Upper lobe of right lung (tissue), 1 donor: ENCODE measurements at places on chromosomes 4 and X. TPM values are rescaled to one million over a fixed set of nuclear protein-coding genes. Genes with fewer than 3 reads are reported as not detected.
A peak's percentile ranks its signal among the peaks of the same experiment; 100 is the strongest.

The SYP gene
- total RNA-seq, result 3.5 TPM

The UGT2B15 gene
- total RNA-seq, result not detected

GRCh38 chr4:40409835-40410234, 74.7 kb downstream of the CHRNA9 start:
- DNase-seq, result no peak
- H3K4me3 ChIP-seq, result no peak overlapping the region
- H3K27me3 ChIP-seq, result no peaks in the 10 kb centered on the region
- H3K27ac ChIP-seq, result no peak overlapping the region

GRCh38 chrX:46860557-46860956, 23.7 kb downstream of the RP2 start:
- no peaks in the 10 kb centered on the region for H3K27me3 ChIP-seq
- H3K4me1 ChIP-seq, result no peaks in the 10 kb centered on the region
- H3K36me3 ChIP-seq, result no peaks in the 10 kb centered on the region
- DNase-seq, result no peak

DNA sequence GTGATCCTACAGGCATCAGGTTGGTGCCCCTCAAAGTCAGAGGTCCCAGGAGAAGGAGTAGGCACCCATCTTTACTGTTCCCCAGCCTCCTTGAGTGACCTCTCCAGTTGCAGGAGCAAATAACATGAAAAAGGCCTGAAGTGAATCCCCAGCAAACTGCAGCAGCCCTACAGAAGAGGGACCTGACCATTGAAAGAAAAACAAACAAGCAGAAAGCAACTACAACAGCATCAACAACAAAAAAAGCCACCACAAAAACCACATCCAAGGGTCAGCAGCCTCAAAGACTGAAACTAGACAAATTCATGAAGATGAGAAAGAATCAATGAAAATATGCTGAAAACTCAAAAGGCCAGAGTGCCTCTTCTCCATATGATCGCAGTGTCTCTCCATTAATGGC, 128.7 kb downstream of the ANKRD50 start:
- H3K27me3 ChIP-seq, result no peaks in the 10 kb centered on the region
- H3K27ac ChIP-seq, result no peak overlapping the region
- no peaks in the 10 kb centered on the region for H3K4me1 ChIP-seq

- no peaks in the 10 kb centered on the region for H3K4me1 ChIP-seq
- H3K27me3 ChIP-seq, result no peaks in the 10 kb centered on the region
These were observed 1057.8 kb downstream of the DMD start for GRCh38 chrX:32153585-32153984.

- DNase-seq, result no peak
- no peak overlapping the region for H3K4me3 ChIP-seq
These were observed 432.8 kb downstream of the ANKRD50 start for GRCh38 chr4:124279741-124280140.

DNA sequence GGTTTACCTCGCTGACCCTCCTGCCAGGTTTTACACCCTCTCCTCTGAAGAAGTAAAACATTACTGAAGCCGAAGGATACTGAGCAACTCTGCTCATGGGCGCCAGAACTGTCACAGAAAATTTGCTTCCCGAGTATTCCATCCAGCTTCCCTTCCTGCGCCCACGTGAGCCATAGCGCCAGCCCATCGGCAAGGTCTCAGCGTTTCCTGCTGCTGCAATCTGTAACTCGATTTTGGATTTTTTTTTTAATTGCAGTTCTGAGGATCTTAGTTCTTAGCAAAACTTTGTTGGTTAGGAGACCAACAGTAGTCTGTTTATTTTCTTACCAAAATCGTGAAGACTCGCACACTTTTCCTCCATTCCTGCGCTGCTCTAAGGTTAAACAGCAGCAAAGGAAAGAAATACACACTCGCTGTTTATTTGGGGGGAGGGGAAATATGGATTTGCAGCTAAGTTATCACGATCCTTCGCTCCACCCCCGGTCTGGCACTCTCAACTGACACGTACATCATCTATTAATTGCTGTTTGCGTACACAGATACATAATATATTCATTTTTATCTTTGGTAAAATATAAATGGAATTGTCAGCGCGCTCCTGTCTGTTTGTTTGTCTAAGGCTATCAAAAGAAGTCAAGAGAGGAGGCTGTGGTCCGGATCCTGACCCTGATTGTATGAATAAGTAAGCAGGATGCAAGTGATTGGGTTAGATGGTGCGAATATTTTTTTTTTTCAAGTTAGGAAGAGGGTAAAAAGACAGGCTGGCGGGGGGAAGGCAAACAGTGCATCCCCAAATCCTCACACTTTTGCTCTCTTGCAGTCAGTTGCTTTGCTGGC, at the start of gene TLL1:
TLL1 (plus strand) TSS at position 777 of the 837 bp plus-strand sequence. CDS start 668 bp downstream, outside the sequence.
- H3K4me1 ChIP-seq, result peaks cover 3% of the 10 kb centered on the region
- no peaks in the 10 kb centered on the region for H3K36me3 ChIP-seq
- H3K27me3 ChIP-seq, result peaks cover 37% of the 10 kb centered on the region
- H3K27ac ChIP-seq, result peak within 1 kb of the TSS; percentile 51
- DNase-seq, result no peak

DNA sequence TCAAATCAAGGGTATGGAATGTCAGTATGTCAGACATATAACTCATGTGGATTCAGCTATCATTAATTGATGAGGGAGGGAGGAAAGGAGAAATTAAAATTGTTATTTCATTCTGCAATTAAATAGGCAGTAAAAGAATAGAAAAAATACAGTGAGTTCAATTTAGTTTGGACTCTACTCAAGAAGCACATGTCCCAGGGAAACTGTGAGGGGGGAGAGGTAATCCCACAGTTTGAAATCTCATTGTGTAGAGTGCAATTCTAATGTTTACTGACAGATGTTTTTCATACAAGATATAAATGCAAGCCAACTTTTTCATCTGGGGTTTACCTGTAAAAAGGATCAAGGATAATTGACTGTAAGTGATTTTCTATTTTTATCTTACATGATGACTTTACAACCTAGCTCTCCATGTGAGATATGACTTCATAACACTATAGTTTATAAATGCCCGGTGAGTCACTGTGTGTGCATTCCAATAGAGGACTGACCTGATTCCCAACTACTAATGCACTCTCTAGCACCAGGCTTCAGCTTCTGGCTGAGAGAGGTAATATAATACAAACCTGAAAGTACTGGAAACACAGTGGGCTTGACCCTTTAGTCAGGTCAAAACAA, 35.2 kb upstream of the SCD5 start:
- no peak for DNase-seq
- H3K4me1 ChIP-seq, result no peaks in the 10 kb centered on the region
- no peaks in the 10 kb centered on the region for H3K27me3 ChIP-seq
- H3K27ac ChIP-seq, result no peak overlapping the region

- no peaks in the 10 kb centered on the region for H3K27me3 ChIP-seq
- no peak overlapping the region for H3K27ac ChIP-seq
- H3K36me3 ChIP-seq, result no peaks in the 10 kb centered on the region
These were observed 34.9 kb upstream of the ASB12 start for GRCh38 chrX:64265265-64265664.

DNA sequence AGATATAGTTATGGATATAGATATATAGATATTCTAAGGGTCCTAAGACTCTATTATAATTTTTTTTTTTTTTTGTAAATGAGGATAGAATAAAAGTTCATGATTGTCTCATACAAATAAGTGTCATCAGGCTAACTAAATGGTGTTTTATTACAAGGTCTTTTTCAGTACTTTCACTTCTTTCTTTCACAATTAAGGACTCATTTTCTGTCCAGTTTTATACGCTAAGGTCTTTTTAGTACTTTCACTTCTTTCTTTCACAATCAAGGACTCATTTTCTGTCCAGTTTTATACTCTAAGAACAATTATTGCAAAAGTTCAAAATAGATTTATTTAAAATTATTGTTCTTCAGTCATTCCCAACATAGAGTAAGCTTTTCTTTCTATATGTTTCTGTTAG, 32.7 kb downstream of the RUFY3 start:
- peaks cover 1% of the 10 kb centered on the region for H3K4me1 ChIP-seq
- no peaks in the 10 kb centered on the region for H3K36me3 ChIP-seq
- H3K27me3 ChIP-seq, result no peaks in the 10 kb centered on the region
- no peak for DNase-seq
- no peak overlapping the region for H3K27ac ChIP-seq
- no peak overlapping the region for H3K4me3 ChIP-seq

DNA sequence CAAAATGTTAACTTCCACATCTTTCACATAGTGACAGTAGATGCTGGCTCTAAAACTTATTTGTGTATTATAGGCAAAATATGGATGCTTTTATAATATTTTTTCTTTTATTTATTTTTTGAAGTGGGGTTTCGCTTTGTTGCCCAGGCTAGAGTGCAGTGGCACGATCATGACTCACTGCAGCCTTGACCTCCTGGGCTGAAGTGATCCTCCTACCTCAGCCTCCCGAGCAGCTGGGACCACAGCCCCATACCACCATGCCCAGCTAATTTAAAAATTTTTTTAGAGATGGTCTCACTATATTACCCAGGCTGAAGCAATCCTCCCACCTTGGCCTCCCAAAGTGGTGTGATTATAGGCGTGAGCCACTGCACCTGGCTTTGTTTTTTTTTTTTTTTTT, 48.6 kb downstream of the ZFX start:
- H3K4me1 ChIP-seq, result no peaks in the 10 kb centered on the region
- no peaks in the 10 kb centered on the region for H3K27me3 ChIP-seq
- no peak overlapping the region for H3K27ac ChIP-seq
- DNase-seq, result no peak
- H3K36me3 ChIP-seq, result no peaks in the 10 kb centered on the region

GRCh38 chr4:138912704-138913340, 102.8 kb upstream of the NOCT start:
- DNase-seq, result no peak
- peaks cover 15% of the 10 kb centered on the region for H3K4me1 ChIP-seq
- H3K4me3 ChIP-seq, result no peak overlapping the region
- no peaks in the 10 kb centered on the region for H3K27me3 ChIP-seq
- peak overlapping the region; percentile 82 for H3K27ac ChIP-seq
- H3K36me3 ChIP-seq, result no peaks in the 10 kb centered on the region

DNA sequence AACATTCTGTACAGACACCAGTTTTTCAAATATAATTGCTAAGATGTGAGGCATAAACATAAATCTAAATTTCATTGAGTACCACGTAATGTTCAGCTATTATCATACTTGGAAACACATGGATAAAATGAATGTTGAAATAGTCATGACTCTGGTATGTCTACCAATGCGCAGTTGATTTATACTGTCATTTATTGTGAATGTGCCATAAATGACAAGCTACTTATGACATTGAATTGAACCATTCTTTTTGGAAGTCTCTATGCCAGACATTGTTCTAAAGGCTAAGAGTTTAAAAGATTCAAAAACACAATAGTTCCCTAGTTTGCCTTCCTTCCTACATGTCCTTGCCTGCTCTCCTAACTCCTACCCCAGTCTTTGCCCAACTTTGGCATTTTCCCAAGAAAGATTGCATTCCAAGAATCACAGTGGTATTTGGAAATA, 96.6 kb upstream of the DMD start:
- H3K27ac ChIP-seq, result no peak overlapping the region
- no peaks in the 10 kb centered on the region for H3K27me3 ChIP-seq
- no peak overlapping the region for H3K4me3 ChIP-seq

- no peaks in the 10 kb centered on the region for H3K4me1 ChIP-seq
- H3K4me3 ChIP-seq, result no peak overlapping the region
- no peaks in the 10 kb centered on the region for H3K27me3 ChIP-seq
- no peaks in the 10 kb centered on the region for H3K36me3 ChIP-seq
- H3K27ac ChIP-seq, result no peak overlapping the region
These were observed 91.7 kb upstream of the CXorf66 start for GRCh38 chrX:140057001-140057411.

DNA sequence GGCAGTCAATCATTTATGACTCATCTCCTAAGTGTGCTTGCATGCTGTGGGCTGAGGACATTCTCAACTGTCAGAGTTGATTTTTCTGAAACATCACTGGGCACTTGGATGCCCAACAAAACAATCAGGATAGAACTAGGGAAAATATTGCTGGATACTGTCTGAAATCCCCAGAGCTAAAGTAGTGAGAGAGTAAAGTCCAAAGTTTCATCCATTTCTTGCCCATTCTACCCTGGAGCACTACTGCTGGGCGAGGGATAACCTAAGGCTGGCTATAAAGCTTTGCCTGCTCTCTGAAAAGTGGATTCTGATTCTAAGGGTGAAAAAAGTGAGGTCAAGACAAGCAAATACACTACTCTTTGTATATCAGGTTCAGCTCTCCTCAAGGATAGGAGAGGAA, 279.6 kb upstream of the EDA2R start:
- no peaks in the 10 kb centered on the region for H3K4me1 ChIP-seq
- no peak overlapping the region for H3K4me3 ChIP-seq
- H3K27ac ChIP-seq, result no peak overlapping the region
- no peak for DNase-seq
- H3K36me3 ChIP-seq, result no peaks in the 10 kb centered on the region

GRCh38 chr4:81828991-81829390, 357.3 kb upstream of the RASGEF1B start:
- DNase-seq, result no peak
- no peaks in the 10 kb centered on the region for H3K36me3 ChIP-seq
- no peak overlapping the region for H3K27ac ChIP-seq
- H3K4me1 ChIP-seq, result no peaks in the 10 kb centered on the region
- no peak overlapping the region for H3K4me3 ChIP-seq

DNA sequence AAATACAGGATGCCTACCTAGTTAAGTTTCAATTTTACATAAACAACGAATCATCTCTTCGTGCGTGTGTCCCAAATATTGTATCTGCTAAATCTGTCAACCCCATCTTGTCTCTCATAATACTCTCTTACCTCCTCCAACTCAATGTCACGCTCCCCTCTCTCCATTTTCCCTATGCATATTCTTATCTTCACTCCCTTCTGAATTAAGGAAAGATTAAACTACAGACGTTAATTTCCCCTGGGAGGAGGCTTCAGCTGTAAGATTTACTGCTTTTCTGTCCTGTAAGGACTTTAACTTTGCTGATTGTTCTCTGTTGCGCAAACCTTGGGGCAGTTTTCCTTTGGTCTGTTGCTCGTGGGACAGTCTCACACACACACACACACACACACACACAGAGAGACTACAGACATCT, 455 bp upstream of the ABCB7 start:
- H3K27ac ChIP-seq, result peak overlapping the region; percentile 85
- no peaks in the 10 kb centered on the region for H3K27me3 ChIP-seq
- peaks cover 5% of the 10 kb centered on the region for H3K4me1 ChIP-seq
- DNase-seq, result no peak
- no peaks in the 10 kb centered on the region for H3K36me3 ChIP-seq

DNA sequence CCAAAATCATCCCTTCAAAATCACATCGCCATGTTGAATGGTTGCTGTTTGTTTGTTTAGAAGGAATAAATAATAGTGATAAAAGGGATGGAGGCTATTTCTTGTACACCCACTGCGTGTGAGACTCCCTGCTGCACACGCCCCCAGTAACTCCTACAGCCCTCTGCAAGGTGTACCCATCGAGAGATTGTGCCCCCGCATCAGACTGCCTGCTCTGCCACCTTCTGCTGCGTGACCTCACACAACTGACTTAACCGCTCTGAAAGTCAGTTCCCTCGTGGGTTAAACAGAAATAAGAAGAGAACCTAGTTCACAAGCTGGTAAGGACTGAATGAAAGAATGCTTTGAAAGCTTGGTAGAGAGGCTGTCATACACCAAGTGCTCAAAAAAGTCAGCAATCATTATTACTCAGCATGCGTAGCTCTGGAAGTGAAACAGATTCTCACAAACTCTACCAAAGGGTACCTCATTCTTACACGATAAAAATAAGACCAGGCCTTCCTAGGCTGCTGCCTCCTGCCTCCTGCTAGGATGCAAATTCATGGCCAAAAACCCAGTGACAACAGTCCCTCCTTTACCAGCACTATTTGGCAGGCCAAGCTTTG, 147.1 kb downstream of the CPEB2 start:
- peaks cover 8% of the 10 kb centered on the region for H3K4me1 ChIP-seq
- no peaks in the 10 kb centered on the region for H3K36me3 ChIP-seq
- H3K27me3 ChIP-seq, result no peaks in the 10 kb centered on the region
- no peak for DNase-seq
- H3K27ac ChIP-seq, result no peak overlapping the region

- H3K27me3 ChIP-seq, result no peaks in the 10 kb centered on the region
- H3K4me1 ChIP-seq, result no peaks in the 10 kb centered on the region
- DNase-seq, result no peak
These were observed 166.5 kb downstream of the TBX22 start for GRCh38 chrX:80181079-80181478.
